ENCODE measurements at places on chromosomes 7 and 10.
A peak's percentile ranks its signal among the peaks of the same experiment; 100 is the strongest.

- DNase-seq = no peak
Observed at GRCh38 chr10:63057509-63057908, 75.6 kb upstream of the NRBF2 start.

DNA sequence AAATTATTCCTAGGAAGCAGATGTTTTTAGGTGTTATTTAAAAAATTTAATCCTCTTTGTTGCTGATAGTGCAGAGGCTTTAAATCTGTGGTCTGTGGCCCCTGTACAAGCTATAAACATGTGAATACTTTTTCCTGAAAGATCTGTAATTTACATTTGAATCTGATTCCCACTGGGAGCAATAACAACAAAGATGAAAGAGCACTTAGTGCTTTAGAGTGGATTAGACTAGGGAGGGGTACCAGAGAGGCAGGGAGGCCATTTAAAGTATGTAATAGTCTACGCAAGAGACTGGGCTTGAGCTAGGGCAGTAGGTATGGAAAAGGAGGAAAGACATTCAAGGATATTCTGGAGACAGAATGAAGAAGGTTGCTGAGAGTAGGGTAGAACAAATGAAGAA, 19.1 kb downstream of the BTRC start:
- DNase-seq = no peak

DNA sequence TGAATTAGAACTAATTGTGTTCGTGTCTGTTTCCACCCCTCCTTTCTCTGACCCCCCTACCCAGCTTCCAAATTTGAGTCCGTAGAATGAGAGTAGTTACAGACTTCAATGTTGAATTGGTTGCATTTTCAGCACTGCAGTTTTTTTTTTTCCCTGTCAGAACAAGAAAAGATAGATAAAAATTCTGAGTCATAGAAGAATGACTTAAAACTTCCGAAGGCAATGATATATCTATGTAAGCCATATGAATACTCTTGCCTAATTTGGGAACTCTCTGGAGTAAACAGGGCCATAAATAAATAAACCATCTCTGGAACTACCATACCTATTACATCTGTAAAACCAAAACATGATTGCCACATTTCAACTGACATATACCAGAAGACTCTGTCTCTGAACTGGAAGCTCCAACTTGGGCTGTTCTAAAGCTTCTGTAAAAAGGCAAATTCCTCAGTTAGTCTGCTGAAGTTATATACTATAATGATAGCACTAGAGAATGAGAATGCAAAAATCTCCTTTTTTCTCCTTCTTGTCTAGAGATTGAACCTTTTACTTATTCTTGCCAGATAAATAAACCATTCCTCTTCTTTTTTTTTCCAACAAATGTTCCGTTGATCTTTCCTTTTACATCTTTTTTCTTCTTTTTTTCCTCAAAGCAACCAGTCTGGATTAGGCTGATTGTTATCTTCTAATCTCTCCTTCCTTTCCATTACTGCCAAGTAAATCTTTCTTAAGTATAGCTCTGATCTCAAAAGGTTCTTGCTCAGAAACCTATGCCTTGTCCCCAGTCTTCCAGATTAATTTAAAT, 23.5 kb downstream of the VCL start:
- DNase-seq = no peak

- no peak for DNase-seq
Observed at GRCh38 chr10:65861249-65861648, 1064.6 kb upstream of the LRRTM3 start.

DNA sequence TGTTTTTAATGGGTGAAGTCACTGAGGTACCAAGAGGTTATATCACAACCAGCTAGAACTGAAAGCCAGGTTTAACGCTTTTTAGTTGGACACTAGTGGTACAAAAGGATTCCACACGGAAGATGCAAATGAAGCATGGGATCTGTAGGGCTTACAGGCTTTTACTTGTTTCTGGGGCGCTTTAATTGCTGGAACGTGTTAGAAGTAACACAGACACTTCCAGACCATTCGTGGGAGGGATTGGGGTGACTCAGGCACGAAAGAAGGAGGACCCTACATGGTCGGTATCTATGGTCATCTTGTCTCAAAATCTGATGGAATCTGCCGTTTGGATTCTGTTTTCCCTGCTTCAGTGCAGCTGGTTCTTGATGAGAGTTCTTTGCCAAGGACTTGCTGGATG, 1.0 kb downstream of the YKT6 start:
- no peak for DNase-seq

DNA sequence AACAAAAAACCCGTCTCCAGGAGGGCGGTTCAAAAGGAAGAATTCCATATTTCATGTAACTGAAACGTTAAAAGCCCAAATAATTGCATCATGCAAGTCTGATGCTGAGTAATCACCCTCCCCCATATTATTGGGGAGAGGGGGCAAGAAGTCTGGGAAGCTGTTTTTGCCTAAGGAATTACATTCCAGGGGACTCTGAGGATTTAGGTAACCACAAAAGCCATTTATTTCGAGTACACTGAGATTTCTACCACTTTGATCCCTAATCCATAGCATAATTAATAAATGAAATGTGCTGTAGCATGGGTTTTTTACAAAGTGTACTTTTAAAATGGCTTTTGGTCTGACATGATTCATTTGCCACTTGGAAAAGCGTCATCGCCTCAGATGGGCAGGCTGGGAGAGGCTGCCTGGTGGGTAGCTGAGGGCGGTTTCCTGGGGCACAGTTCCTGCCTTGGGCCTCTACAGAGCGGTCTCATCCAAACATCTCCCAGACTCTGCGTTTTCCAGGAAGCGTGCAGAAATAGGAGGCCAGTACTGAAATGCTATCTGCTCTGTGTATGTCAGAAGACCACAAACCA, 106.5 kb downstream of the TCF7L2 start:
- no peak for DNase-seq

GRCh38 chr7:78720066-78720465, 733.4 kb downstream of the MAGI2 start:
- DNase-seq = no peak

DNA sequence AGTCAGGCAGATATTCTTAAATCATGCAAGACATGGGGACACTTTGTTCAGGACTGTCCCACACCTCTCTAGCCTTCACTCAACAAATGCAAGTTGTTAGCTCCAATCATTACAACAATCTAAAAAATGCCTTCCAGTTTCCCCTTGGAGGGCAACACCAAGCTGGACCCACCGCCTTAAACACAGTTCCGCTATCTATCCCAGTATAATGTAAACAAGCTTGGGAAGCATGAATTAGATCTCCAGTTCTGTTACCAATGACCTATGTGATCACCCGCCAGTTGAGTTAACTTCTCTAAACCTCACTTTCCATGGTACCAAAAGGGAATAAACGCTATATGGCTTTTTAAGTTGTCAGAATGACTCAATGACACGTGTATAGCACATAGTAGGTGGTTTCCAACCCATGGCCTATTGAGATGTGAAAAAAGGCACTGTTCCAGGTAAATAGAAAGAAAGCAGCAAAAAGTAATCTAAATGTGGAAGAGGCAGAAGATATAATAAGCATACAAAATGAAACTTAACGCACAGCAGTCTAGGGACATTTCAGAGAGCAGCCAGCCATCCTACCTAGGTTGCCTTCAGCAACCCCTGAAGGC, 2.4 kb upstream of the REEP3 start:
- DNase-seq = no peak

DNA sequence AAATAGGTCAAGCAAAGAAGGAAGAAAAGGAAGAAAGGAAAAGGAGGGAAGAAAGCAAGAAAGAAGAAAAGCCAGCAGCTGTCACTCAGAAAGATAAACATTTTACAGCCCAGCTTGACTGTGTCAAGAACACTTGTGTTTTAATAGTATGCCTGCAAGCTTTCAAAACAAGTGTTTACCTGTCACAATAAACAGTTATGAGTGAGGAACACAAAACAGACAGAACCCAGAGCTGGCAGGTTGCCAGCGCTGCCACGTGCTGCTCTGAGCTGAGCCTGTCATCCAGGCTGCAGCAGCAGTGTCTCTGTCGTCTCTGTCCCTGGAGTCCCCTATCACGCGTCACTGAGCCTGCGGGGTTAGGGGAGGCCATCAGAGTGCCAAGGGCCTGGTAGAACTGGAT, 827.6 kb upstream of the AUTS2 start:
- DNase-seq = no peak

DNA sequence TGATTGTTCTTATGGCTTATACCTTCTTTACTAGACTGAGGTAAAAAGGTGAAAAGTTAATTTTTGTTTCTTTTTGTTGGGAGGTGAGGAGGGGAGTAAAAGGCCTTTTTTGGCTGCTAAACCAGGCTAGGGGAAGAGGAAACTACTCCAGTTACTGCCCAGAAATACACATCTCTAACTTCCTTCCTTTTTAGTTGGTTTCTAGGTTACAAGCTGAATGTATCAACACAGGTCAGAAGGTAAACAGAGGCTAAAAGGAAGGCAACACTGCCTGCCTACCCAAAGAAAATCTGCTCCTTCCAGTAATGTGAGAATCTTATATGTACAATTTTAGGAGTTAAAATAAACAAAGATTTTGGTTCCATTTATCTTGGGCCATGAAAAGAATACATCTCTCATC, 140.4 kb downstream of the NRBF2 start:
- DNase-seq = no peak

- DNase-seq = no peak
Observed at GRCh38 chr7:105580022-105580740, 1.1 kb downstream of the EFCAB10 start.

- DNase-seq = peak; percentile 78
Observed at GRCh38 chr7:139682136-139683013, 95.4 kb downstream of the HIPK2 start.

DNA sequence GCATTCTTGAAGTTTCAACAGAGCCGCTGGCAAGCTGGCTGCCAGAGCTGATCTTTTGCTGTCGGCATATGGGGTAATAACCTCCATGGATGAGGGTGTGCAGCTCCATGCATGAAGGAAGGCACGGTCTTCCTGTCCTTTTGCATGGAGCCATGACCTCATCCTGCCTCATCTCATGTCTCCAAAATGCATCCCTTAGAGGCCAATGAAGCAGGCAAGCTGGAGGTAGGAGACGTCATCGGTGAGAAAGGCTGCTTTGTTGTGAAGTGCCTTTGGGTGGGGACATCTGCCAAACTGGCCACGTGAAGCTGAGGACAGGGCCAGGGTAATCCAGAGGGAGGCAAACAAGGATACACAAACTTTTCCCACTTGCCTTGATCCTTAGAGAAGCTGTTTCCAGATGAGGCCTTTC, 161.5 kb upstream of the TBX20 start:
- no peak for DNase-seq

DNA sequence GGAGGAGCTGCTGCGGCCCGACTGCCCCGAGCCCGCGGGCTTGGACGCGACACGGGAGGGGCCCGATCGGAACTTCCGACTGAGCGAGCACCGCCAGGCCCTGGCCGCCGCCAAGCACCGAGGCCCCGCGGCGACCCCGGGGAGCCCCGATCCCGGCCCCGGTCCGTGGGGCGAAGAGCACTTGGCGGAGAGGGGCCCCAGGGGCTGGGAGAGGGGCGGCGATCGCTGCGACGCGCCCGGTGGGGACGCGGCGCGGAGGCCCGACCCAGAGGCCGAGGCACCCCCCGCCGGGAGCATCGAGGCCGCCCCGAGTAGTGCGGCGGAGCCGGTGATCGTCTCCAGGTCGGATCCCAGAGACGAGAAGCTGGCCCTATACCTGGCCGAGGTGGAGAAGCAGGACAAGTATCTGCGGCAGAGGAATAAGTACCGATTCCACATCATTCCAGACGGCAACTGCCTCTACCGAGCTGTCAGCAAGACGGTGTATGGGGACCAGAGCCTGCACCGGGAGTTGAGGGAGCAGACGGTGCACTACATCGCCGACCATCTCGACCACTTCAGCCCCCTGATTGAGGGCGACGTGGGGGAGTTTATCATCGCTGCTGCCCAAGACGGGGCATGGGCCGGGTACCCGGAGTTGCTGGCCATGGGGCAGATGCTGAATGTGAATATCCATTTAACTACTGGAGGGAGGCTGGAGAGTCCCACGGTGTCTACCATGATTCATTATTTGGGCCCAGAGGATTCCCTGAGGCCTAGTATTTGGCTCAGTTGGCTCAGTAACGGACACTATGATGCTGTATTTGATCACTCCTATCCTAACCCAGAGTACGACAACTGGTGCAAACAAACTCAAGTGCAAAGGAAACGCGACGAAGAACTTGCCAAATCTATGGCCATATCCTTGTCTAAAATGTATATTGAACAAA, 1.4 kb downstream of the OTUD1 start:
- peak; percentile 75 for DNase-seq

- no peak for DNase-seq
Observed at GRCh38 chr10:97327348-97328294, 6.9 kb downstream of the FRAT2 start.

- no peak for DNase-seq
Observed at GRCh38 chr10:1559311-1559710, 178.0 kb downstream of the ADARB2 start.

- DNase-seq = no peak
Observed at GRCh38 chr10:61397175-61397986, 55.8 kb downstream of the TMEM26 start.

DNA sequence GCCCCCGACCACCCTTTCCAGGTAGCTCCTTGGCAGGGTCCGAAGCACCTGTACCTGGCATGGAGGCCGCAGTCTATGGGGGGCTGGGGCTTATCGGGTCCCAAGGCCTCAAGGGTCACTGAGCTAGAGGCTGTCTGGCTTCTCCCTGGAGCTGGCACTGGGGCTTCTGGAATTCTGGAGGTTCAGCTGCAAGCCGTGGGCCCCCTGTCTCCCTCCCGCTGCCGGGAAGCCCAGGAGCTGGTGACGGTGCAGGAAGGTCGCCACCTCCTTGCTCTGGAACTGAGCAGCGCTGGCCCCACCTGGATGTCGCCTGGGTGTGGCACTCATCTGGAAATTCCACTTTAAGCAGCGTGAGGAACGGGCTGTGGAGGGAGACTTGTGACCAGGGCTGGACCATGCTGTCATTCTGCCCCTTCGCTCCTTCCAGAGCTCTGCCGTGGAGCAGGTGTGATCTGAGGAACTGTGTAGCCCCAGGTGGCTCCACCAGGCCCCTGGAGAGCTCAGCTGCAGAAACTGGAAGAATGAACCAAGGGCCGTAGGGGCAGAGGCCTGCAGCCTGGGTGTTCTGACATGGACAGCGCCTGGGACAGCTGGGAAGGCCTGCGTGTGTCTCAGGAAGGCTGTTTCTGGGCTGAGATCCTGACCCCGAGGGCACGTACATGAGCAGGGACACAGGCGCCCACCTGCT, 129.7 kb upstream of the PPP2R2D start:
- no peak for DNase-seq

DNA sequence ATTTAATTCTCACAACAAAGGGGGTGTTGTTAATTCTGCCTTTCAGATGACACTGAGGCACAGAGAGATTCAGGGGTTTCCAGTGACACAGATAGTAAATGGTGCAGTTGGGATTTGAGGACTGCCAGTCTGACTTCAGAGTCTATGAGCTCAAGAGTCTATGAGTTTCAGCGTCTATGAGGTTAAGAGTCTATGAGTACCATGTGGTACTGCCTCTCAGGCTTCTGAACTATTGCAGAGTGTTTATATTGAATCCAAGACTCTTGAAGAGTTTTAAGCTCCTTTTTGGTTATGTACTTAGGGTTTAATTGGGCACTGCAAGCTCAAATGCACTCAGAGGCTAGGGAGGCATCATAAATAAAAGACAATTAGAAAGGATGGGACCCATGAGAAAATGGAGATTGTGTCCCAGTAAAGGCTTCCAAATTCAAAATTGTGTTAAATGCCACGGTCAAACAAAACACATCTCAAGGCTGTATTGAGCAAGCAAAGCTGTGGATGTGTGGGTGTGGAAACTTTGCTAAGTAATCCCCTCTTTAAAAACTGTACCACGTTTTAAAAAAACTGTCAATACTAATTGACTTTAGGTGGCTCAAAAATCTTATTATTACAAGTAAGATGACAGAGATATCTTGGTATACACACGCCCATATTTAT, 123.9 kb upstream of the FAM171A1 start:
- DNase-seq = no peak

Data from activated CD8-positive, alpha-beta memory T cell treated with anti-CD3 and anti-CD28 coated beads, Interleukin-2, amount 50 U/mL, for 48 hours (primary cell).